ENCODE measurements at places on chromosomes 4 and X.

DNA sequence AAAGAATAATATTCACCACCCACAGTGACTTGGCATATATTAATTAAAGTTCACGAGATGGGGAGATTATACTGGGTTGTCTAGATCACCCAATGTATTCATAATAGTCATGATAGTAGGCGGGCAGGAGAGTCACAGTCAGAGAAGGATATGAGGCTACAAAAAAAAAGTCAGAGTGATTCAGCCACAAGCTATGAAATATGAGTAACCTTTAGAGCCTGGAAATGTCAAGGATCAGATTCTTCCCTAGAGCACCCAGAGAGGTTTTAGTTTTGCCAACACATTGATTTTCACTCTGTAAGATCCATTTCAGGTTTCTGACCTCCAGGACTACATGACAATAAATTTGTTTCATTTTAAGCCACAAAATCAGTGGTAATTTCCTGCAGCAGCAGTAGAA is 501.9 kb downstream of the GABRG1 start:
- no peaks in the 10 kb centered on the region for H3K36me3 ChIP-seq
- DNase-seq = no peak
- H3K27ac ChIP-seq = no peak overlapping the region
- H3K27me3 ChIP-seq = no peaks in the 10 kb centered on the region
- H3K4me3 ChIP-seq = no peak overlapping the region
- H3K4me1 ChIP-seq = no peaks in the 10 kb centered on the region

- no peak for DNase-seq
- H3K36me3 ChIP-seq = no peaks in the 10 kb centered on the region
- no peak overlapping the region for H3K27ac ChIP-seq
- H3K4me3 ChIP-seq = no peak overlapping the region
- H3K27me3 ChIP-seq = peaks cover 26% of the 10 kb centered on the region
Observed at GRCh38 chr4:61201561-61201960, 1.4 kb downstream of the ADGRL3 start.

GRCh38 chr4:123291329-123291728 is 105.3 kb upstream of the SPRY1 start:
- H3K27ac ChIP-seq = no peak overlapping the region
- H3K27me3 ChIP-seq = no peaks in the 10 kb centered on the region
- H3K36me3 ChIP-seq = peaks cover 4% of the 10 kb centered on the region
- peaks cover 18% of the 10 kb centered on the region for H3K4me1 ChIP-seq
- no peak overlapping the region for H3K4me3 ChIP-seq

- H3K4me3 ChIP-seq = peak overlapping the region; percentile 45
- H3K36me3 ChIP-seq = peaks cover 4% of the 10 kb centered on the region
- no peak overlapping the region for H3K27ac ChIP-seq
- DNase-seq = no peak
- peaks cover 32% of the 10 kb centered on the region for H3K27me3 ChIP-seq
Observed at GRCh38 chr4:143700046-143700415, 444 bp downstream of the FREM3 start.

DNA sequence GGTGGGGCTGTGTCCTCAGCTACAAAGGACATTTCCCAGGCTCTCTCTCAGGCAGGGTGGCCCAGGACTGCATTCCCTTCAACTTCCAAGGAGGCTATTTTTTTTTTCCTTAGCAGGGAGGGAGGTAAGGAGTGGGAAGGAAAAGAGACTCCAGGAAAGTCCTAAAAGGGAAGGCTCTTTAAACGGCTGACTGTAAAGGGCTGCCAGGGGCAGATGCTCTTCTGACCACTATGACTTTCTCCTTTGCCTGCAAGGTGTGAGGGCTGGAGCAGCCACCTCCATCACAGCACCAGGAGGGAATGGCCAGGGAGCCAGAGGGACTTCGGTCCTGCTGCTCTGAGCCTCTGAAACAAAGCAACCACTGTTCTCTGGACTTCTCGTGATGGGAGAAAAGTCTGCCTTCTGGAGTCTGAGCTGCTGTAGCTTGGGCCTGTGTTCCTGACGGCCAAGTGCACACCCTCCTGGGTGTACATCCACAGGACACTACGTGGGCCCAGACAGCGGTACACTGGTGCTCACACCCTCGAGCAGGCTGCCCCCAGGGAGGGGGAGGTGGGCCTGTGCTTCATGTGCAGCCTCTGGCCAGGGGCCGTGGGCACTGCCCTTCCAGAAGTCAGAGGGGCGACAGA is 17.9 kb downstream of the NAT8L start:
- no peak overlapping the region for H3K27ac ChIP-seq
- H3K36me3 ChIP-seq = no peaks in the 10 kb centered on the region
- no peak overlapping the region for H3K4me3 ChIP-seq
- no peaks in the 10 kb centered on the region for H3K27me3 ChIP-seq

DNA sequence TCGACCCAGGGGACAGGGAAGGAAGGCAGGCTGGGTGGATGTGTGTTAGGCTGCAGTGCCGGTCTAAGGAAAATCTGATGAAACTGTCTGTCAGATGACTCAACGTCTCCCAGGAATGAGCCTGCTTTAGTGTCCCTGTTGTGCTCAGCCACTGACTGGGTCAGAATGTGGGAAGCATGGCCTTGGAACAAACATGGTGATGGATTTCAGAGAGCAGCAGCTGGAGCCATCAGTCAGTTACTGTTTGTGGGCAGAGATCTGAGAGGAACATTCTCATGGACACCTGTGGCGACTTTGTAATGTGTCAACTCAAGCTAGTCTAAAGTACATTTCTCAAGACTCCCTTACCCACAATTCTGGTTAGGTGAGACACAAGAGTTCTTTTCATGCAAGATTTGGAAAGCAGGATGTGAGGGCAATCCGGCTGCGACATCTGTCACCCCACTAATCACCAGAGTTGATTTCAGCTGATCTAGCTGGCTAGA is 63.2 kb downstream of the ANAPC10 start:
- H3K27me3 ChIP-seq = no peaks in the 10 kb centered on the region
- no peak for DNase-seq
- H3K27ac ChIP-seq = no peak overlapping the region
- peaks cover 5% of the 10 kb centered on the region for H3K36me3 ChIP-seq
- no peak overlapping the region for H3K4me3 ChIP-seq
- no peaks in the 10 kb centered on the region for H3K4me1 ChIP-seq

GRCh38 chrX:129540068-129540653 is at the start of gene OCRL:
OCRL (plus strand) TSS chrX:129540259; CDS start chrX:129540440, 181 bp downstream.
- peak within 1 kb of the TSS; percentile 69 for H3K4me3 ChIP-seq
- peak within 1 kb of the TSS; percentile 39 for H3K27ac ChIP-seq
- H3K4me1 ChIP-seq = peaks cover 8% of the 10 kb centered on the region
- peaks cover 11% of the 10 kb centered on the region for H3K27me3 ChIP-seq

- no peak for DNase-seq
- peaks cover 16% of the 10 kb centered on the region for H3K27me3 ChIP-seq
- H3K4me1 ChIP-seq = no peaks in the 10 kb centered on the region
- no peaks in the 10 kb centered on the region for H3K36me3 ChIP-seq
- no peak overlapping the region for H3K27ac ChIP-seq
Observed at GRCh38 chr4:4985844-4986243, 33.4 kb downstream of the CYTL1 start.

DNA sequence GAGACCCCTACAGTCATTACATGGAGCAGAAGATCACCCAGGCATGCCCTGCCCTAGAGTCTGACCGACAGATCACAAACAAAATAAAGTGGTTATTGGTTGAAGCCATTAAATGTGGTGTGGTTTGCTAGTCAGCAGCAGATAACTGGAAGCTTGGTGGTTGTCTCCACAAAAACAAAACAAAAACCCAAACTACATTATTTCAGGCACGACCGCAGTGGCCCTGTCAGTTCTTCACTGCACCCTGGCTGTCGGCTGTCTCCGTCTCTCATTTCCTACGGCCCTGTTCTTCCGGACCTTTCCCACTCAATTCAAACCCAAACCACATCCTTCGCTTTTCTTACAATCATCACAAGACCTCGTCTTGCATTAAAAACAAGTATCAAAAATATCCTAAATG is 521.3 kb upstream of the ZFP42 start:
- no peak overlapping the region for H3K27ac ChIP-seq
- DNase-seq = no peak
- H3K4me1 ChIP-seq = no peaks in the 10 kb centered on the region
- H3K4me3 ChIP-seq = no peak overlapping the region
- H3K36me3 ChIP-seq = no peaks in the 10 kb centered on the region
- H3K27me3 ChIP-seq = no peaks in the 10 kb centered on the region

- H3K27ac ChIP-seq = no peak overlapping the region
- peaks cover 1% of the 10 kb centered on the region for H3K36me3 ChIP-seq
- H3K4me1 ChIP-seq = no peaks in the 10 kb centered on the region
- H3K27me3 ChIP-seq = no peaks in the 10 kb centered on the region
Observed at GRCh38 chr4:186820391-186820891, 96.8 kb upstream of the FAT1 start.

- H3K36me3 ChIP-seq = no peaks in the 10 kb centered on the region
- peaks cover 42% of the 10 kb centered on the region for H3K27me3 ChIP-seq
- DNase-seq = no peak
- no peak overlapping the region for H3K4me3 ChIP-seq
- no peak overlapping the region for H3K27ac ChIP-seq
Observed at GRCh38 chr4:169248645-169249044, 22.1 kb downstream of the SH3RF1 start.

- H3K4me3 ChIP-seq = no peak overlapping the region
- H3K36me3 ChIP-seq = no peaks in the 10 kb centered on the region
- H3K27me3 ChIP-seq = no peaks in the 10 kb centered on the region
- no peak for DNase-seq
Observed at GRCh38 chr4:46277165-46277951, 112.6 kb downstream of the GABRA2 start.

DNA sequence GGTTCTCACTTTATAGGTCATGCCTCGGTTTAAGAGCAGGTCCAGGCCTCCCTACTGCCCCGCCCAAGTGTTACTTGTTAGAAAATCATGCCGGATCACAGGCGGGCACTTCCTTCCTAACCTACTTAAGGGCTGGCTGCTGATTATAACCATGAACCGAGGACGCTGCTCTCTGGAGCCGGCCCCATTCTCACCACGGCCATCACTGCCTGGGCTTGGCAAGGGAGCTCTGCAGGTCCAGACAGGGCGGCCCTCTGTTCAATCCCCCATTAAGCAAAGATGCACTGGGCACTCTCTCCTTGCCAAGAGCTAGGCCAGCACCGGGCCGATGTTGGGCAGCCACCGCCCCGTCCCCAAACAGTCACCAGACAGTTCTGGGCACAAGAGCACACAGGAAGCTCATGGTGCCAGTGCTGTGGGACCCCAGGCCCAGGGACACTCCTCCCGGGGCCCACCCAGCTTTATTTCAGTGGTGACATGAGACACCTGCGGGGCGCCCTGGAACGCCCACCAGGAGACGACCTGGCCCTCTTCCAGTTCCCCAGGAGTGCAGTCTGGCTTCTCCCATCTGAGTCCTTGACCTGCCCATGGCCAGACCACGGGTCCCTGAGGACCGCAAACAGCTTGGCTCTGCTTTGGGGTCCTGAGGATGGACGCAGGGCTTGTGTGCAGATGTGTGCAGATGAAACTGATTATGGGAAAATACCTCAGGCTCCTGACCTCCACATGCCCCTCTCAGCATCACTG is 44.0 kb downstream of the ABLIM2 start:
- no peak for DNase-seq
- H3K4me1 ChIP-seq = peaks cover 29% of the 10 kb centered on the region
- H3K27ac ChIP-seq = peak overlapping the region; percentile 50

- H3K27me3 ChIP-seq = no peaks in the 10 kb centered on the region
- no peaks in the 10 kb centered on the region for H3K36me3 ChIP-seq
- no peak overlapping the region for H3K4me3 ChIP-seq
Observed at GRCh38 chr4:60216752-60217151, 983.4 kb upstream of the ADGRL3 start.

GRCh38 chr4:7813674-7814073 is 126.0 kb downstream of the AFAP1 start:
- no peaks in the 10 kb centered on the region for H3K27me3 ChIP-seq
- H3K36me3 ChIP-seq = peaks cover 19% of the 10 kb centered on the region
- DNase-seq = no peak
- H3K4me3 ChIP-seq = no peak overlapping the region
- no peak overlapping the region for H3K27ac ChIP-seq

- H3K4me3 ChIP-seq = no peak overlapping the region
- H3K36me3 ChIP-seq = no peaks in the 10 kb centered on the region
- peaks cover 20% of the 10 kb centered on the region for H3K27me3 ChIP-seq
- no peaks in the 10 kb centered on the region for H3K4me1 ChIP-seq
- DNase-seq = no peak
Observed at GRCh38 chrX:133033010-133033409, 63.9 kb downstream of the USP26 start.

DNA sequence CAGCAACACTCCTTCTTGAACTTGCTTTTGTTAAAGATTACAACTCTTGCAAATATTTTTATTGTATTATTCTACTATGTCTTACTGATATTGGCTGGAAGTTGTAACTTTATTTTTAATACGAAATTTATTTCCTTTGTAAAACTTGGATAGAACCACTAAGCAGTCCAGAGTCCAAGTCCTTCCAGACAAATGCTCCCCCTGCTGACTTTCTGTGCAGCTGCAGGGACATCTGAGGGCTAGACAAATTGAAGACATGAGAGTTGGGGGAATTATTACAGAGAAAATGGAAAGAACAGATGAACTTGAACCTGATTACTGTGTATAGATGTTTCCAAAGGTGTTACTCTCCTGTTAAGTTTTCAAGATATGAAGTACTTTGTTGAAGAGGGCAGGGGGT is 238.8 kb downstream of the GRIA3 start:
- H3K27ac ChIP-seq = no peak overlapping the region
- H3K4me1 ChIP-seq = no peaks in the 10 kb centered on the region
- DNase-seq = no peak
- no peaks in the 10 kb centered on the region for H3K36me3 ChIP-seq

DNA sequence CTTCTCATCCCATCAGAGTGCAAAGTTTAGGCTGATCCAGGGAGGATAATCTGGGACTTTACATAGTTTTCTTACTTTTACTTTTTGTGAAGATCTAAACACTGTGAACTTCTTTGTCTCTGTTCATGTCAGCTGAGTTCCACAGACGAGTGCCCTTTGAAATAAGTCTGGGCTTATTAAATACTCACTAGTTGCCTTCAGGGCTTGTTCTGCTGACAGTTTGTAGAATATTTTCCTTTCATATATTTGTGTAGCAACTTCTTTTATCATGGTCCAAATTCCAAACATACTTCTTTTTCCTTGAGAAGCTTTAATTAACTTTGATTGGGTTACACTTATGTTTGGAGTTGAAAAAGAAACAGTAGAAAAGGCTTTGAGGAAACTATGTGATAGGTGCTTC is 109.6 kb downstream of the SH2D1A start:
- no peaks in the 10 kb centered on the region for H3K36me3 ChIP-seq
- no peaks in the 10 kb centered on the region for H3K27me3 ChIP-seq
- no peak for DNase-seq
- no peaks in the 10 kb centered on the region for H3K4me1 ChIP-seq
- no peak overlapping the region for H3K4me3 ChIP-seq

DNA sequence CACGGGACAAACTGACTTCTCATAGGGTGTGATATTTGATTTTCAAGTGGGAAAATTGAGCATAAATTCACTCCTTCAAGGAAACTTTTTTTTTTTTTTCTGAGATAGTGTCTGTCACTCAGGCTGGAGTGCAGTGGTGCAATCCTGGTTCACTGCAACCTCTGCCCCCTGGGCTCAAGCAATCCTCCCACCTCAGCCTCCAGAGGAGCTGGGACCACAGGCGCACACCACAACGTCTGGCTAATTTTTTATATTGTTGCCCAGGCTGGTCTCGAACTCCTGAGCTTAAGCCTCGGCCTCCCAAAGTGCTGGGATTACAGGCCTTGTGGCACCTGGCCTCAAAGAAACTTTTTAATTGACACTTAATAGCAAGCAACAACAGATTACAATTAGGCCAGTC is 13.8 kb downstream of the CLDN34 start:
- peaks cover 10% of the 10 kb centered on the region for H3K27me3 ChIP-seq
- H3K4me3 ChIP-seq = no peak overlapping the region
- DNase-seq = no peak
- H3K27ac ChIP-seq = no peak overlapping the region
- H3K36me3 ChIP-seq = no peaks in the 10 kb centered on the region

GRCh38 chr4:110660755-110661154 is 37.9 kb upstream of the PITX2 start:
- peaks cover 11% of the 10 kb centered on the region for H3K27me3 ChIP-seq
- H3K4me1 ChIP-seq = no peaks in the 10 kb centered on the region
- no peaks in the 10 kb centered on the region for H3K36me3 ChIP-seq
- no peak for DNase-seq
- no peak overlapping the region for H3K27ac ChIP-seq

Data from central memory CD8-positive, alpha-beta T cell (primary cell).